ENCODE measurements at places on chromosomes 16 and 17.

GRCh38 chr17:58341861-58342475 is 10.0 kb downstream of the SUPT4H1 start:
- DNase-seq: no peak

- no peak for DNase-seq
These were observed 302.9 kb downstream of the SOX9 start for GRCh38 chr17:72423718-72424117.

DNA sequence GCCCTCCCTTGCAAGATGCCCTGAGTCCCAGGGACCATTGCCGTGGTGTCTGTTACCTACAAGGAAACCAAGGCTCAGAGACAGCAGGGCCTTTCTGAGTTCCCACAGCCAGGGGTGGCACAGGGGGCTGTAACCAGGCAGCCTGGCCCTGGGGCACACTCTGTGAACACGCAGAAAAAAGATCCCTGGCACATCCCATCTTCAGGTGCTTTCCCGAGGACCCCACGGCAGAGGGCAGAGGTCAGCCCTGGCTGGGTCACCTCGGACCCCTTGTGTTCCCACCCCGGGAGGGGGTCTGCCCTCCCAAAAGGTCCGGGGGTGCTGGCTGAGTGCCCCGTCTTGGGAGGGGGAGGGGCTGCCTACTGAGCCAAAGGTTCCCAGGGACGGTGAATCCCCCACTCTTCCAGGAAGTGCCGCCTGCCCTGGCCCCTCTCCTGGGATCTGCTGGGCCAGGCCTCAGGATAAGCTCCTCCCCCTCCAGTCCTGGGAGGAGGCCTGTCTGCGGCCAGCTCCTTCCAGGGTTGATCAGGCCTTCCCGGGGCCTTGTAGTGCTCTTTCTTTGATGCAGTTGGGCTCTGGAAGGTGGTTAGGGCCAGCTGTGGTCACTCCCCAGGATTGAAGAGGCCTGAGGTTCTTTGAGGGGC is 8.1 kb downstream of the GLIS2 start:
- DNase-seq: no peak

- no peak for DNase-seq
These were observed 88.7 kb downstream of the GRIN2A start for GRCh38 chr16:10093576-10093975.

- DNase-seq: no peak
These were observed 313.7 kb downstream of the SEC14L1 start for GRCh38 chr17:77454242-77455095.

- no peak for DNase-seq
These were observed 476.0 kb downstream of the SLC39A11 start for GRCh38 chr17:72616447-72616846.

DNA sequence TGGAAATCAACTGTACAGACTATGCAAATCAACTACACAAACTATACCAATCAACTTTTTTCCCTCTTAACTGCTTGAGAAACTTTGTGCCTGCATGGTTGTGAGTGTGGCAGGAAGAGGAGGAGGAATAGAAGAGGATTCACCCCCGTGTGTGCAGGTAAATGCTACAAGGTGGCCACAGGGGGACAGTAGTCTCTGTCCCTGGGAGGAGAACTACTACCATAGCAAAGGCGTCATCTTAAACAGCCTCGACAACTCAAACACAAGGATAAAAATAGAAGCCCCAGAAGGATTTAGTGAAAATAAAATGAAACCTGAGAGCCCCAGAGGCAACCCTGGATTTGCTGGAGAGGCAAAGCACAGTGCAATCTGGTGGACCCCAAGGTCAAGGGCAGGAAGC is 199.5 kb upstream of the DYNLRB2 start:
- DNase-seq: no peak

- DNase-seq: no peak
These were observed 1.2 kb downstream of the NFATC3 start for GRCh38 chr16:68086336-68086841.

DNA sequence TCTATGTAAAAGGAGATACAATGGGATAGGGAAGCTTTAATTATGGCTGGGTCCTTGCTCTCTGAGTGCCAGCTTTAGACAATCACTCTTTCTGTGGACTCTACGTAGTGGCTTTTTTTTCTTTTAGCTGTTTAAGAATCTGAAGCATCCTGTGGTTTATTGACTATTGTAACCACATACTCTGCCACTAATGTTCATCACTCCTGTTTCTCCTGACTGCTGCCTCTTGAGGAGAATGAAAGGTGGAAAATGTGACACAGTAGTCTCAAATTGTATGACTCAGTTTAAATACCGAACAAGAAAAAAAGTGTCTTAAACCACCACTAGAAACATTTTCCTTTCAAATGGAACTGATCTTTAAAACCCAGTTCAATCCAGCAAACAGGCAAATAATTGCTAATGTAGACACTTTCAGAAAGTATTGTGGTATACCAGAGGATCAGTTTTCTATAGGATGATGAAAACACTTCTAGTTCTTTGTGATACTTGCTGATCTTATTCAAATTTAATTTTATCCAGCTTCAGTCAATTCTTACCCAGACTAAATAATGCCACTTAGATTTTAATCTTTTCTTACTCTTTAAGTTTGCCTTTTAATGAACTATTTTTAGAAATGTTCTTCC is 302.7 kb upstream of the PMFBP1 start:
- DNase-seq: peak; percentile 81

DNA sequence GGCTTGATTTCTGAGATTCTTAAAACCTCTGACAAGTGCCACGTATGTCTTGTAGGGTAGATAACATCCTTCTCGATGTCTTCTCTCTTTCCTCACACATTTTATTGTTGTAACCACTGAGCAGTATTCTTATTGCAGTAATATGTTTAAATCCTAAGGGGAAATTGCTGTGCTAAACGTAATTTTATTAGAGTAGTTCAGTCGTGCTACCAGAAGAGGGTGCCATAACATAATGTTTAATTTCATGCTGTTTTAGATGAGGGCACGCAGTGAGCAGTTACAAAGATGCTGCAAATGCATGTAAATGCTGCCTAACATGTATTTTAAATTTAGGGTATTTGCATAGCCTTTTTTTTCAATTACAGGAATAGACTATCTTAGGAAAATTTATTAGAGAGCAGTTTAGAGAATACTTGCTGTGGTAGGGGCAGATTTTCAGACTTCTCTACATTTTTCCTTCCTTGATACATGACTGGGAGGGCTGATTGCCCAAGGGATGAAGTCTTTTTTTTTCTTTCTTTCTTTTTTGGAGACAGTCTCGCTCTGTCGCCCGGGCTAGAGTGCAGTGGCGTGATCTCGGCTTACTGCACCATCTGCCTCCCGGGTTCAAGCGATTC is 51.7 kb downstream of the GAN start:
- peak; percentile 11 for DNase-seq

Measured in brain microvascular endothelial cell (primary cell).